ENCODE measurements at places on chromosomes 7 and 10.

GRCh38 chr10:13340626-13341376, 7.3 kb downstream of the SEPHS1 start:
- peak overlapping the region; percentile 20 for H3K4me3 ChIP-seq
- DNase-seq: peak; percentile 36
- peaks cover 18% of the 10 kb centered on the region for H3K36me3 ChIP-seq
- H3K27ac ChIP-seq: peak overlapping the region; percentile 91

- H3K27ac ChIP-seq: no peak overlapping the region
- H3K4me3 ChIP-seq: no peak overlapping the region
- H3K36me3 ChIP-seq: no peaks in the 10 kb centered on the region
- no peaks in the 10 kb centered on the region for H3K4me1 ChIP-seq
These were observed 417.1 kb downstream of the DNAJB6 start for GRCh38 chr7:157753713-157754415.

DNA sequence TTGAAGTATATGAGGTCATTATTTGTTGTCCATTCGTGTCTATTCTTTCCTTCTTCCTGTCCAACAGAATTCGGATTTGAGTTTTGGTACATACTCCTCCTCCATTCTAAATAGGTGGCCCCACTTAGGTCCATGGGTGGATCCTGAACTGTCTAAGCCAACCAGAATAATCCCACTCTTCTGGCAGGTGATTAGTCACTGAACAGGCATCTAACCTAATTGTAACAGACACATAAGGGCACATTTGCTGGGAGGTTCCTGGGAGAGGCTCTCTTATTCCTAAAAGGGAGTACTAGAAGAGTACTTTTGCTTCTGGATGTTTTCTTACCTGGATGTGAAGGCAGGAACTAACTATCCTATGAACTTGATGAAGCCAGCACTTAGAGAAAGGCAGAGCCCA, 16.8 kb downstream of the LRRC72 start:
- no peaks in the 10 kb centered on the region for H3K36me3 ChIP-seq
- H3K4me1 ChIP-seq: no peaks in the 10 kb centered on the region
- no peak overlapping the region for H3K4me3 ChIP-seq
- H3K27ac ChIP-seq: no peak overlapping the region
- no peak for DNase-seq
- peaks cover 8% of the 10 kb centered on the region for H3K27me3 ChIP-seq

DNA sequence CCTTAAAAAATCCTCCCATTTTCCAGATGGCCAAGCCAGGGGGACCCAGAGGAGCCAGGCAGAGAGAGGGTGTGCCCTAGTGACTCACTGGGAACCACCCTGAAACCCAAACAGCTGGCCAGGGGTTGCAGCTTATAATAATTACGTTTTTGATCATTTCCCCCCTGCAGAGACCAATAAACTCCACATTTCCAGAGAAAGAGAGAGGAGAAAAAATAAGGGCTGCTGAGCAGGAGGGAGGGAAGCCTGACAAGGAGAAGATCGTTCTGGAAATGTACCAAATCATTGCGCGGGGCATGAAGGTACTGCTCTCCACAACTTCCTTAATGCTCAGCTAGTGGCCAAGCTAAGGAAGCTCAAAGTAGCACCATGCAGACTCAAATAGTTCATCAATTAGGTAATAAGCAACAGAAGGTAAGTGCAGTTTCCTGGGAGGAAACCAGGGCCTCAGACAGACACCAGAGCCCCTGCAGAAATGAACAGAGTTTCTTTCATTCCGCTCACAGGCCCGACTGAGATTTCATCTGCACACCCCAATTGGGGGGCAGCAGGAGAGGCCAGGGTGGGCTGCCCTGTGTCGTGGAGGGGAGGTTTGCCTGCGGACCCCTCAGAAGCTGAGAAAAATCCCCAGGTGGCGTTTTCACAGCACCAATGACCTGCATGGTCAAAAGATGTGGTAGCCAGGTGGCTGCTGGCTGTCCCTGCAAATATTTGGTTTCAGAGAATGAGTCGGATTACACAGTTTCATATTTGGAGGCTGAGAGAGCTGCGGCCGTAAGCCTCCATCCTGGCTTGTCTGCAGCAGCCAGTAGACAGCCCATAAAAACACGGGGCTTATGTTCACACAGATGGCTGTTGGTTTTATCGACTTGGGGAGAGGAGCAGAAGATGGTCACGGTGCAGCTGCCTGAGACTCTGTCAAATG, 153.2 kb upstream of the LYZL2 start:
- no peak for DNase-seq
- H3K27me3 ChIP-seq: no peaks in the 10 kb centered on the region
- H3K4me1 ChIP-seq: peaks cover 8% of the 10 kb centered on the region
- H3K36me3 ChIP-seq: peaks cover 7% of the 10 kb centered on the region

- H3K4me1 ChIP-seq: no peaks in the 10 kb centered on the region
- no peaks in the 10 kb centered on the region for H3K36me3 ChIP-seq
- H3K27me3 ChIP-seq: no peaks in the 10 kb centered on the region
- DNase-seq: no peak
These were observed 521.4 kb upstream of the SEMA3D start for GRCh38 chr7:85708221-85708620.

DNA sequence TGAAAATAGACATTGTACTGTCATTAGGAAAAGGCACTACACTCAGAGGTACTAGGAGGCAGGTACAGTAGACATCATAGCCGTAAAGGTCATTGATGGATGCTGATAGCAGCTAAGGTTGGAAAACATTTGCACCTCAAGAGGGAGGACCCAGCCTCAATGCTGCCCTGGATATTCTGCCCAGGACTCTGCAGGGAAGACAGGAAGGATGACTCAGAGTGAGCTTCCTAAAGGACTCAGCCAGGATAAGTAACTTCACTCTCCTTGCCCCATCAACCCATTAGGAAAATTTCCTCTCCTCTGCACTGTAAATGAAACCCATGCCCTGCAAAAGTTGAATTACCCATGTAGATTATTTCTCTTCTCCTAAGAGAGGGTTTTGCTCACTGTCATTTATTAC, 617.9 kb upstream of the MKI67 start:
- peaks cover 6% of the 10 kb centered on the region for H3K27me3 ChIP-seq
- DNase-seq: no peak
- H3K4me3 ChIP-seq: no peak overlapping the region

Data from effector memory CD8-positive, alpha-beta T cell (primary cell).